ENCODE measurements at places on chromosomes 4 and X.

DNA sequence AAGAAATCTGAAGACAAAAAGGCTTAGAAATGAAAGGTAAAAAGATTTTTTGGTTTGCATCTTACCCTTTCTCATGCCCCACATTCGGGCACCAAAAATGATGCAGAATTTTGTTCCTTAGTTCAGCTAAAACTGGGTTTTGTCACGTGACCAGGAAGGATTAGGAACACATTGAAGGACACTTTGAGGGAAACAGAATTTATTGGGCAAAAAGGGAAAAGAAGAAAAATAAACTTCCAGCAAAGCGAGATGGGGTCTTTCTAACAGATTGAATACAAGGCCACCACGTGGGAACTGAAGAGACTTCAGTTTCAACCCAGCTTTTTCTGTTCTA lies 81.3 kb upstream of the SMARCA5 start:
- DNase-seq, result no peak

DNA sequence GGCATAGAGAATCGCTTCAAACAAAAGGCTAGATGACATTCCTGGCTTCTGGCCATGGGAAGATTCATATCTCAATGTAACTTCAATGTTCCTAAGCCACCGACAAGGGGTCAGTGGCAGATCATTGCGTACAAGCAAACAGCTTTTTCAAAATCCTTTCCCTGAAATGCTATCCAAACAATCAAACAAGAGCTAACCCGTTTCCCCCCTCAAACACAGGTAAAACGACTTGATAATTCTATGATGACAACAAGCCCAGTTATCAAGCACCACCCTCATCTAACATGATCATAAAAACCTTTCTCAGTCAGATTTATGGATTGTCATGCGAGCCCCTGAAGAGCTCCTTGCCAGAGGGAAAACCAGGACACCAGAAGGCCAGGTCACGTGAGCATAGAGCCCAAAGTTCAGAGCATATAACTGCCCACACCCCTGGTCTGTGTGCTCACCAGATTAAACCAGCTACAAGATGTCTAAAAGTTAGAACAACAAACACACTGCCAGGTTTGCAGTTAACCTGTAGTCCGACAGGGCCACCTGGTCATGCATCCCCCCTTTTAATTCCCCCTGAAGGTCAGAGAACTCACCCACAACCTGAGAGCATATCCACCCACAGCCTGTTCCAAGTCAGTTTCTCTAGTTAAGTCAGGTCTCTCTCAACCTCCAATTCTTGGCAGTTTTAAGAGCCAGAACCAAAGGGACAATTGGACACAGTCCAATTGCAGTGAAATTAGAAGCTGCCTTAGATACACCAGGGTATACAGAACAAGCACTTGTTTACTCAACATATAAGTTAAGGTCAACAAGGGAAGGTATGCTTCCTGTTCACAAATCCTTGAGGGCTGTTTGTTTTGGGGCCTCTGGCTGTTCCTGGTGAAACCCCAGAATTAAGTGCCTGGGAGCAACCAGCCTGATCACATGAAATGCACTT lies 248.1 kb upstream of the PPARGC1A start:
- no peak for DNase-seq

DNA sequence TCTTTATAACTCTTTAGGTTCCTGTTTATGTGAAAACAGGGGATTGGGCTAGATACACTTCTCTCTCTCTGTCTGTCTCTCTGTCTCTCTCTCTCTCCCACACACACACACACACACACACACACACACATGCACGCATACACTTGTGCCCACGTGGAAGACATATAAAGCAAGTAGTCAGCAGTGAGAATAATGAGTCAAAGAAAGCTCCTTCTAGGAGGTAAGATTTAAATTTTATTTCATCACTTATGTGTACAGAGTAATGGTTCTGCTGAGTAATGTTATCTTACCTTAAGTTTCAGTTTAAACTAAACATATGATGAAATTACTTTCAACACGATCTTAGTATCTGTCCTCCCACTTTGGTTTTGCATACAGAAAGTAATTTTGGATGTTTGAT lies 243.0 kb upstream of the TEX13A start:
- no peak for DNase-seq

- DNase-seq, result no peak
Measured at GRCh38 chrX:129769467-129770154, 10.1 kb upstream of the SASH3 start.

DNA sequence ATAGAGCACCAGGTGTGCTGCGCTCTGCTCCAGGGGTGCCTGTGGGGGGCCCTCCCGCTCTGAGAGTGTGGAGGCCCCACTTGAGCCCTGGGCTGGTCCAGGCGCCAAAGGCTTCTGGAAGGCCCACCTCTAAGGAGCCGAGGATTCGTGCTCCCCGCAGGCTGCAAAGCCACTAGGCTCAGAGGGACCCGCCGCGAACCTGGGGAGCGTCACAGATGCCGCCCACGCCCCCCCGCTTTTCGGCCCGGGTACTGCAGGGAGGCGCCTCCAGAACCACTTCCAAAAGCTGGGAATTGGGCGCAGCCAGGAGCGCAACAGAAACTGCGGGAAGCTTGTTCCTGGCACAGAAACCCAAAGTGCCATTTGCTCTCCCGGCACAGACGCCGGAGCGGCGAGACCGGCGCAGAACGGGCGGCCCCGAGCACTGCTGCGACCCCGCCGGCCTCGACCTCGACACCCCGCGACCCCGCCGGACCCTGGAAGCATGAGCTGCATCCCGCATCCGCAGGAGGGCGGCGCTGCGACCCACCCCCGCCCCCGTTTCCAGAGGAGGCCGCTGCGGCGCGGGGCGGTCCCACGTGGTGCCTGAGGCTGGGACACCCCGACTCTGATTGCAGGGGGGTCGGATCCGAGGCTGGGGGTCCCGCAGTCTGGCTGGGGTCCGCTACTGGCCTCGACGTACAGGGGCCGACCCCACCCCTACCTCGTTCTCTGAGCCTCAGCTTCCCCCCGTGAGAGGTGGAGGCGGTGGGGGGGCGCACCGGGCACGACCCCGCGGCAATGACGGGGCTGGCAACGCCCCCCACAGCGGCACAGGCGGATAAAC lies 30.8 kb downstream of the CPLX1 start:
- DNase-seq, result no peak

- no peak for DNase-seq
Measured at GRCh38 chr4:74431113-74431826, 13.7 kb upstream of the AREG start.

GRCh38 chr4:185868983-185869382 lies 57.0 kb upstream of the SORBS2 start:
- no peak for DNase-seq

- no peak for DNase-seq
Measured at GRCh38 chrX:362351-362750, 24.4 kb downstream of the PPP2R3B start.

GRCh38 chrX:40773188-40773587 lies 37.8 kb upstream of the MED14 start:
- DNase-seq, result no peak

- DNase-seq, result no peak
Measured at GRCh38 chrX:152821145-152821765, 9.3 kb downstream of the CETN2 start.

GRCh38 chr4:1124818-1125217 lies 11.5 kb upstream of the RNF212 start:
- no peak for DNase-seq

Measured in NCI-H748 treated with DMSO at 0.1 percent for 48 hours (cell line).